GM23248 (cell line): ENCODE measurements at places on chromosomes 4 and X. TPM values are rescaled to one million over a fixed set of nuclear protein-coding genes. Genes with fewer than 3 reads are reported as not detected.

DNA sequence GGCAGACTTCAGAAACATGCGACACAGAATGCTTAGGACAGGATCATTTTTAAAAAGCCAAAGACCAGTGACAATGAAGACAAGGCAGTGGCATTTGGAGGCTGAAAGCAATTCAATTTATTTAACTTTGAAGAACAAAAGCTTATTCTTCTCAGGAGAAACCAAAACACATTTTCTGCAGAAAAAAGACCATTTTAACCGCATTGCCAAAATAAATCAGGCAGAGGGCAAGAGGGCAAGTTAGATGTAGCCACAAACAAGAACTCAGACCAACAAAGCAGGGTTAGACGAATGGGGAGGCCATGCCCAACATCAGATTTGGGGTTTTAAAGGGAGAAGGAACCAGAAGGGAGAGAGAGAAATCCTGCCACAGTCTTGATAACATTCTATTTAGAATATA, 58.9 kb downstream of the RELL1 start:
- no peak for DNase-seq
- no peaks in the 10 kb centered on the region for H3K27me3 ChIP-seq
- H3K4me3 ChIP-seq = no peak overlapping the region
- H3K36me3 ChIP-seq = 0 out of 2 replicates have a peak, but pooled peaks cover 5% of the 10 kb centered on the region

DNA sequence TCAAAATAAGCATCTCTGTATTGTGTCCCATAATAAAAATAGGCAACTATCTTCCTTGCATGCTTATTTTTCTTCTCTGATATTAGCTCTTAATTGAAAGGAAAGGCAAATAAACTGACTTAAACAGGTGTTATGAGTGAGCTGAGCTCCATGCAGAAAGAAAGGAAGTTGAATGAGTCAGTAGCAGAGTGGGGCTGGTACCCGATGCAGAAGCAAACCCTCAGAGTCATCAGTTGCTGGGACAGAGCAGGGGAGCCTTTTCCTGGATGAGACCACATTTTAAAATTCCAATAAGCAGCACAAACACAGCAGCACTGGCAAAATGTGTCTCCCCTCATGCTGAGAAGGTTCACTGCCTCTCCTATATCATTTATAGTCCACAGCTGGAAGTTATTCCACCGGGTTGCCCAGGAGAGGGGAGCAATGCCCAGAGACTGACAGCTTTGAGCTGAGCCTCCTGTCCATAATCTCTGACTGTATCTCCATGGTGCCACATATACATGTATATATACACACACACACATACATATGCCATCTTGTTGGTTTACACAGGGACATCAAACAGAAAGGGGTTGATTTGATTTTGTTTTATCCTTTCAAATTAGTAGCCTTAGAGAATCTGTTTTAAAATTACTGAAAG, 274.3 kb upstream of the PPARGC1A start:
- peaks cover 9% of the 10 kb centered on the region for H3K27me3 ChIP-seq
- H3K36me3 ChIP-seq = no peaks in the 10 kb centered on the region
- no peaks in the 10 kb centered on the region for H3K4me1 ChIP-seq
- no peak overlapping the region for H3K4me3 ChIP-seq
- H3K27ac ChIP-seq = no peak overlapping the region

DNA sequence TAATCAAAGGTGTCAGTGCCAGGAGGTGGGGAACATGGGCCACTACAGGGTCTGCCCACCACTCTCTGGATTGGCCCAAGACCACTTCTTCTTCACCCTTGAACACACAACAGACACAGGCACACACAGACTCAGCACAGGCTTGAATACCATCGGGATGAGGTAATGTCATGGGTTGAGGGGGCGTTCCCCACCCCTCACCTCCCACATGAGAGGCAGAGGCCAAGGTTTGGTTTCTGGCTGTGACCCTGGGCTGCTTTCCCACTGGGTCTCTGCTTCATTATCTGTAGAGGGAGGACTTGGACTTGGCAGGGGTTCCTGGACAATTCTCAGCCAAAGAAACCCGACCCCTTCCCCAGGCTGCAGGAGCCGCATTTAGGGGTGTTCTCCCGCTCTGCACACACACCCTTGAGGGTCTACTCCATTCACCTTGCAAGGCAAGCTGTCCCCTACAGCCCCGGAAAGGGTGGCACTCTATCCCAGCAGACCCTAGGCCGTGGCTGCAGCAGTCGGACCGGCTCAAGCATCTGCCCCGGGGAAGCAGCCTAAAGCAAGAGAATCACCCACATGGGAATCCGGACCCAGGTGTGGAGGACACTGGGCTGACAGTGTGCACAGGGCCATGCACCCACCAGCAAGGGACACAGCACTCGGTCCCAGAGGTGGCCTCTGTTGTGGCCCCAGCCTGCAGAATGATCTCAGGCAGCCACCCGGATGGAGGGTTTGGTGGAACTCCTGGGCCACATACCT, 62.4 kb downstream of the TRMT44 start:
- no peaks in the 10 kb centered on the region for H3K36me3 ChIP-seq
- no peak overlapping the region for H3K4me3 ChIP-seq
- H3K4me1 ChIP-seq = peaks cover 18% of the 10 kb centered on the region

DNA sequence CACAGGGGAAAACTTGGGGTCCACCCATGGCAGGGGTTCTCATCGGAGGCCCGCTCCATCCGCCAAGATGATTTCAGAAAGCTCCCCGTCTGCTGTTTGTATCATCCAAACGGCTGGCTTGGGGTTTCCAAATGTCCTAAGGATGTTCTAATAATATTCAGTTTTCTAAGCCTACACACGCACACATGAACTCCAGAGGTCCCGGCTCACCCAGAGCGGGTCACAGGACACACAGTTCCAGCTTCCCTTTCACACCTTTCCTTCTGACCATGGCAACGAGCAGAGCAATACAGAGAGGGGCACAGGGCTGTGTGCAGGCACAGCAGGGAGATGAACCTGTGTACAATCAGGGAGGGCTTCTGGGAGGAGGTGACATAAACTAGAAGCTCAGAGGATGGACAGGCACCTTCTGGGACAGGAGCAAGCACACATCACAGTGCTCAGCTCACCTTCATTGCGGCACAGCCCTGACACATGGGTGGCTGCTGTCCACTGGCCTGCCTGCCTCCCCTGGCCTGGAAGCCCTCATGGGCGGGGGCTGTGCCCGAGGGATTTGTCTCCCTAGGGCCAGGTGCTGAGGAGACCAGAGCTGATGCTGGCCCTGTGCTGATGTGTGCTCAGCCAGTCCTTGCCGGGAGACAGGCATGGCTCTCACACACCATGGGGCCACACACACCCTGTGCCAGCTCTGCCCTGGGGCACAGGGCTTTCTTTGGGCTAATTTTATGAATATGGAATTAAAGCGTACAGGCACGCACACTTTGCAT, 44.8 kb downstream of the ABLIM2 start:
- DNase-seq = no peak
- H3K36me3 ChIP-seq = no peaks in the 10 kb centered on the region
- no peaks in the 10 kb centered on the region for H3K4me1 ChIP-seq
- H3K27me3 ChIP-seq = peaks cover 67% of the 10 kb centered on the region
- H3K4me3 ChIP-seq = no peak overlapping the region

DNA sequence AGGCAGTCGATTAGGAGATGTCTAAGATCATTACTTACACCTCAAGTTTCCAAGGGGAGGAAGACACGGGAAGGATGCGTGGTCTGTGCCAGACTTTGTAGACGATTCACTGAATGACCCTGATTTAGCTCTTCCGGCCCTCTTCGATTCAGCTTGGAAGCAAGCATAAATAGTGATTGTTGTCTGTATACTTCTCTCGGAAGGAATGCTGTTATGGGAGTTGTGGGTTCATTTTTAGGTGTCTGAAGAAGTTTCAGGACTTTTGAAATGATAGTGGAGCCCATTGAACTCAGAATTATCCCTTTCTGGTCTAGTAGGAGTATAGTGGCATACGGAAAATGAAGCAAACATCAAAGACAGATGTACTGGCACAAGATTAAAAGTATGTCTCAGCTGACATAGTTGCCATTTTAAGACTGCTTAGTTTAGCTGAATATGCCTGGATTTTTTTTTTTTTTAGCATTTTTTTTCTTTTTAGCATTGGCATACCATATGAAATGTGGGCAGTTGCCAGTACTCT, 1.0 kb upstream of the ANKRD17 start:
- no peaks in the 10 kb centered on the region for H3K27me3 ChIP-seq
- H3K4me1 ChIP-seq = peaks cover 31% of the 10 kb centered on the region
- peak; percentile 69 for DNase-seq
- peak overlapping the region; percentile 97 for H3K27ac ChIP-seq
- H3K36me3 ChIP-seq = no peaks in the 10 kb centered on the region
- H3K4me3 ChIP-seq = peak overlapping the region; percentile 96

DNA sequence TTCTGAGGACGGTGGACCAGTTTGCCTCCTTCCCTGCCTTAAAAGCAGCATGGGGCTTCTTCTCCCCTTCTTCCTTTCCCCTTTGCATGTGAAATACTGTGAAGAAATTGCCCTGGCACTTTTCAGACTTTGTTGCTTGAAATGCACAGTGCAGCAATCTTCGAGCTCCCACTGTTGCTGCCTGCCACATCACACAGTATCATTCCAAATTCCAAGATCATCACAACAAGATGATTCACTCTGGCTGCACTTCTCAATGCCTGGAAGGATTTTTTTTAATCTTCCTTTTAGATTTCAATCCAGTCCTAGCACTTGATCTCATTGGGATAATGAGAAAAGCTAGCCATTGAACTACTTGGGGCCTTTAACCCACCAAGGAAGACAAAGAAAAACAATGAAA, 255.3 kb downstream of the RAPGEF2 start:
- no peaks in the 10 kb centered on the region for H3K27me3 ChIP-seq
- H3K27ac ChIP-seq = peak overlapping the region; percentile 95
- peak overlapping the region; percentile 43 for H3K4me3 ChIP-seq
- peaks cover 10% of the 10 kb centered on the region for H3K36me3 ChIP-seq
- H3K4me1 ChIP-seq = peaks cover 51% of the 10 kb centered on the region
- DNase-seq = peak; percentile 93

DNA sequence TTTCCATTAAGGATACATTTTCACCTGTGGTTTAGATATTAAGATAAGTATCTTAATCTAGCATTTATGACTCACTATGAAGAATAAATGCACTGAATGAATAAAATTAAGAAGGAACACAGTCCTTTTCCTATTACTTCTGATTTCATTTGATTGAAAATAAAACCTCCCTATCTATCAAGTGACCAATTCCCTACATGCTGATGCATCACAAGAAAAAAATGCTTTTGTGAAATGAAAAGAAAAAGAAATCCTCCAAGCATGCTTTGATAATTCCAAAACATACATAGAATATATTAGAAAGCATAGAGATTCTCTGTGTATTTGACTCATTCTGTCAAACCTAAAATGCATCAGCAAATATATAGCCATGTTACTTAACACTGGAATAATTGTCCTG, 37.1 kb downstream of the PCDH10 start:
- H3K27ac ChIP-seq = no peak overlapping the region
- peak; percentile 8 for DNase-seq
- H3K36me3 ChIP-seq = no peaks in the 10 kb centered on the region
- no peaks in the 10 kb centered on the region for H3K4me1 ChIP-seq

GRCh38 chr4:152909901-152910300, 26.2 kb upstream of the FHDC1 start:
- H3K27me3 ChIP-seq = no peaks in the 10 kb centered on the region
- H3K27ac ChIP-seq = no peak overlapping the region
- no peak for DNase-seq

GRCh38 chr4:105158837-105159236, 12.2 kb downstream of the TET2 start:
- no peak for DNase-seq
- no peak overlapping the region for H3K4me3 ChIP-seq
- no peak overlapping the region for H3K27ac ChIP-seq
- no peaks in the 10 kb centered on the region for H3K4me1 ChIP-seq
- H3K27me3 ChIP-seq = no peaks in the 10 kb centered on the region

DNA sequence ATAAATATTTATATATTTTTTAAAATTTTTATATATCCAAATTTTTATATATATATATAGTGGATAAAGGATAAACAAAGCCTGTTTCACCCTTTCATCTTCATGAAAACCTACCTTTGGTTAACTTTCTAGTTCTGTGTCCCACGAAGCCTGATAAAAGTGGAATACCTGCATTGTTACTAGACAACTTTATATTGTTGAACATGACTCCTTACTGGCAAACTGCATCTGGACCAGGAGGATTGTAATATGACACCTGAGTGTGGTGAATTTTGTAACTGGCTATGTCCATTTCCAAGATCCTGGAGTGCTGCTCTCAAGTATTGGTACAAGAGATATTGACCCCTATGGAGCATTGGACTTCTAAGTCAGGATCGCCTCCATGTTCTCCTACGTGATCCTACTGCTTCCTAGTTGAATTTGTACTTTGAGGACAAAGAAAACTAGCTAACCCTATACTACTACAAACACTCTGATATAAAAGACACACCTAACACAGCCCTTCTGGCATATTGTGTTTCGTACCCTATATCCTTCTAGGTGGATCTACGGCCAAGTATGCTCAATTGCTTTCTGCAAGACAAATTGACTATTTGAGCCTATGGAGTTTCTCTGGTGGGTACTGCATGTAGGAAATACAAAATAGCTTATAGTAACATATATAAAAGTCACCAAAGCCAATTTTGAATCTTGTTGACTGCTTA, 61.3 kb upstream of the PRRG1 start:
- no peaks in the 10 kb centered on the region for H3K27me3 ChIP-seq
- H3K4me1 ChIP-seq = no peaks in the 10 kb centered on the region
- H3K27ac ChIP-seq = no peak overlapping the region
- no peaks in the 10 kb centered on the region for H3K36me3 ChIP-seq

DNA sequence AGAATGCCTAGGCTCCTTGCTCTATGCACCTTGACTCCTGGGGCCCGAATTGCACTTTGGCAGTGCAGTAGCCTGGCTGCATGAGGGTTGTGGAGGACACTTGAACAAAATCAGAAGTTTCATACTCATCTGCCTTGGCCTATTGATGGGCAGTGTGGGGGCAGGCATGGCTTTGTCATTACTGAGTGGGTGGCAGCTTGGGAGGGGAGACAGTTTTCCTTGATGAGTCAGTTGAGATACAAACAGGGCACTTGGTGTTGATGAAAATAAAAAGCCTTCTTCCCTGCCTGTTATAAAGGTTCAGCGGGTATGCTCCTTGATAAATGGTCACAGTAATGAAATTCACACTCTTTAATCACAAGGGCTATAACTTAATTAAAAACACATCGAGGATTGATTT, 126.8 kb upstream of the MAMLD1 start:
- peak; percentile 74 for DNase-seq
- no peak overlapping the region for H3K27ac ChIP-seq
- peaks cover 12% of the 10 kb centered on the region for H3K4me1 ChIP-seq

GRCh38 chr4:126775485-126776106, 857.2 kb upstream of the INTU start:
- peak overlapping the region; percentile 94 for H3K27ac ChIP-seq
- H3K4me1 ChIP-seq = peaks cover 43% of the 10 kb centered on the region
- H3K27me3 ChIP-seq = no peaks in the 10 kb centered on the region
- peak; percentile 6 for DNase-seq

ZNF630 gene
- total RNA-seq = 0.22 and 0.25 TPM in 2 replicates

IL9R gene
- not detected in 2 replicates for total RNA-seq

DACH2 gene
- not detected in 2 replicates for total RNA-seq

CXorf38 gene
- total RNA-seq = 7.7 and 12.9 TPM in 2 replicates

GPR78 gene
- total RNA-seq = not detected in 2 replicates

RAB9B gene
- total RNA-seq = 0.89 and 1.5 TPM in 2 replicates
